ENCODE measurements at places on chromosomes 7 and 10.
A peak's percentile ranks its signal among the peaks of the same experiment; 100 is the strongest.

GRCh38 chr10:126207313-126207771, 180.9 kb downstream of the ADAM12 start:
- no peak for DNase-seq

GRCh38 chr7:141949911-141950310, 3.1 kb upstream of the CLEC5A start:
- DNase-seq: no peak

GRCh38 chr7:85000735-85001350, 186.0 kb downstream of the SEMA3D start:
- DNase-seq: peak; percentile 45

- no peak for DNase-seq
These were observed 35.7 kb downstream of the PDZD8 start for GRCh38 chr10:117339578-117339977.
